ENCODE measurements at places on chromosomes 1 and 21. TPM values are rescaled to one million over a fixed set of nuclear protein-coding genes. Genes with fewer than 3 reads are reported as not detected.

GNG4 gene
- 0.10 TPM for total RNA-seq

NCMAP gene
- 0.10 TPM for total RNA-seq

MATN1 gene
- total RNA-seq, result 1.6 TPM

DNAJB4 gene
- total RNA-seq, result 22.4 TPM

KCND3 gene
- 0.31 TPM for total RNA-seq

CLCNKA gene
- total RNA-seq, result not detected

SLC2A1 gene
- 49.7 TPM for total RNA-seq

NGF gene
- total RNA-seq, result not detected

SYCP1 gene
- total RNA-seq, result not detected

CRYAA gene
- total RNA-seq, result not detected

KCNT2 gene
- 0.21 TPM for total RNA-seq

KANK4 gene
- not detected for total RNA-seq

CYYR1 gene
- 0.10 TPM for total RNA-seq

SPRR1A gene
- total RNA-seq, result not detected

ZNF593OS gene
- not detected for total RNA-seq

CHIA gene
- under 0.01 TPM for total RNA-seq

GPR89A gene
- total RNA-seq, result 43.8 TPM

MAGI3 gene
- 4.1 TPM for total RNA-seq

RIPPLY3 gene
- total RNA-seq, result not detected

ATAD3C gene
- total RNA-seq, result 0.63 TPM

FRRS1 gene
- 2.1 TPM for total RNA-seq

CFAP45 gene
- total RNA-seq, result 2.4 TPM

C1orf141 gene
- under 0.01 TPM for total RNA-seq

CYP4A11 gene
- not detected for total RNA-seq

CLIC6 gene
- total RNA-seq, result 0.10 TPM

IRF6 gene
- total RNA-seq, result 0.94 TPM

HES5 gene
- not detected for total RNA-seq

OR2T11 gene
- 0.21 TPM for total RNA-seq

DNASE2B gene
- total RNA-seq, result not detected

All from mononuclear cell (primary cell).